ENCODE measurements at places on chromosomes 12 and 14.

- DNase-seq = peak; percentile 68
These were observed 9.5 kb downstream of the NOC4L start for GRCh38 chr12:132153501-132154340.

- peak; percentile 45 for DNase-seq
These were observed 3.2 kb upstream of the DUSP6 start for GRCh38 chr12:89355243-89356068.

- no peak for DNase-seq
These were observed 102.3 kb downstream of the RERG start for GRCh38 chr12:15118955-15119354.

DNA sequence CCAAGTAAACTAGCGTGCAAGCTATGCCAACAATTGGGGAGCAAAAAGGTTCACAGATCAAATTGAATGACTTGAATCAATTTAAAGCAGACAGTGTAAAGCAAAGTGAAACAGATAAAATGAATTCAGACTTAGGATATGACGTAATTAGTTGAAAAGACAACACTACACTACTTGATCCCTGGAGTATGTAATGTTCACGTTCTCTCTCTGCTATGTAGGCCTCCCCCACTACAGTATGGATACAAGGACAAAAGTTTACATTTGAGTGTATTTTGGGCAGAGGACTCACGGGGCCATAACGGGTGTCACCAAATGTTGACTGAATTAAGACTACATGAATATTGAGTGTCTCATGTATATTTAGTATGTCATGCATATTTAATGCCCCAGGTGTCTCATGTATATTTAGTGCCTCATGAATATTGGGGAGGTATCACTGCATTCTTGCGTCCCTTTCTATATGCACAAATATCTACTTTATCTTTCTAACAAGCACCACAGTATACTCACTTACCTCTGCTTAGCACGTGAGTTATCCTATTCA, 44.5 kb downstream of the RERGL start:
- no peak for DNase-seq

DNA sequence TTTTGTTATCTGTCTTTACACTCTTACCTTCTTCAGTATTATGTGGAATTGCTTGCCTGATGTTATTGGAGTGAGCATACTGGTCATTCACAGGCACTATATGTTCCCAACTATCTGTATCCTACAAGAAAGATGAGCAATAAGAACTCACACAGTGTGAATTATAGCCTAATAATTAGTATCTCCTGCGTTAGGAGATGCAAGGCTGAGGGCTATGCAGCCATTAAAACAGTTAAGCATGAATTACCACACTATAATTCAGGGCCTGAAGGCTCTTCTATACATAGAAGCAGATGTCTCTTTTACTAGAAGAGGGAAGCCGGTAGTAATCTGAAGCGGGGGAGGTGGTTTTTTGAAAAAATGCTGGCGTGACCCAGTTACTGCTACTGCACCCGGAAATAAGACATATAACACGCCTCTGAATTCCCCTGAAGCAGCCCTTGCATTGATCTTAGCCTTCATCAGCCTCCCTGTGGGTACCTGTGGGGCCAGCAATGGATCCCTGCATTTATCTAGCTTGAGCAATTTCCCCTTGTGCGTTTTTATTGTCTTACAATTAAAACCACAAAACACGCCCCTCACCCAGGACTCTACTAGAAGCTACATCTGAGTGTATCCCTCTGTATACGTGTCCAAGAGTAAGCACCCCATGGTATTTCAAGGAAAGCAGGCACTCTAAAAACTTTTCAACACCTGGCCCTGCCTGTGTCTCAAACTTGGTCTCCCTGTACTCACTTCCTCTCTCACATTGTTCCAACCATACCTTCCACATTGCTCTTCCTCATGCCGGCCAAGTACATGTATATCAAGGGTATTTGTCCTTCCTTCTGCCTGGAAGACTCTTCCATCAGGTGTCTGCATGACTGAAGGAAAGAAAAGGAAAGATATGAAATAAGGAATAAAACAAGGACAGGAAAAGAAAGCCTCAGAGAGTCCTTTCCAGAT, 210.9 kb upstream of the ARID2 start:
- DNase-seq = no peak

- DNase-seq = no peak
These were observed 215.0 kb downstream of the PRKD1 start for GRCh38 chr14:29712601-29713000.

GRCh38 chr12:78128211-78128610, 297.5 kb downstream of the NAV3 start:
- no peak for DNase-seq

GRCh38 chr12:113097716-113098440, 37.7 kb downstream of the RASAL1 start:
- DNase-seq = peak; percentile 18

GRCh38 chr14:63677891-63678379, 36.3 kb upstream of the WDR89 start:
- peak; percentile 41 for DNase-seq

DNA sequence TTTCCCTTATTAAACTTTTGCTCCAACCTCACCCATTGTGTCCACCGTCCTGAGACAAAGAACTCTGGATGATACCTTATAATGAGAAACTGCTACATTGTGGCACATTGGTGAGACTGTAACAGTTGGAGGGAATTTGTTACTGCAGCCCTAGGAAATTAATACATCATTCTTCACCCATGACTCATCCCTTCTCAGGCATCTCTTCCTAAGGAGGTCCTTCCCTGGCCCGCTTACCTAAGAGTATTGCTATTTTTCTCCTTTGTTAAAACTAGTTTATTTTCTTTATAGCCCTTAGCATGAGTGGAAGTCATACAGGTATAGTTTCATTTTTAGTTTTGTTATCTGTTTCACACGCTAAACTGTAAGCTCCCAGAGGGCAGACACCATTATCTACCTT, 87.1 kb downstream of the TMEM260 start:
- DNase-seq = peak; percentile 67

GRCh38 chr12:12704593-12705230, 8.7 kb upstream of the GPR19 start:
- DNase-seq = peak; percentile 96
